Suprapubic skin (tissue), 4 donors: ENCODE measurements at places on chromosomes 7 and 10. TPM values are rescaled to one million over a fixed set of nuclear protein-coding genes. Genes with fewer than 3 reads are reported as not detected.

Gene OR2A7
- 61.0 TPM for total RNA-seq

Gene PLEKHS1
- total RNA-seq: 0.98 TPM

- no peak for DNase-seq
Measured at GRCh38 chr7:53002389-53002788, 33.0 kb upstream of the POM121L12 start.

GRCh38 chr10:30075481-30075880 lies 16.1 kb upstream of the JCAD start:
- no peak for DNase-seq

DNA sequence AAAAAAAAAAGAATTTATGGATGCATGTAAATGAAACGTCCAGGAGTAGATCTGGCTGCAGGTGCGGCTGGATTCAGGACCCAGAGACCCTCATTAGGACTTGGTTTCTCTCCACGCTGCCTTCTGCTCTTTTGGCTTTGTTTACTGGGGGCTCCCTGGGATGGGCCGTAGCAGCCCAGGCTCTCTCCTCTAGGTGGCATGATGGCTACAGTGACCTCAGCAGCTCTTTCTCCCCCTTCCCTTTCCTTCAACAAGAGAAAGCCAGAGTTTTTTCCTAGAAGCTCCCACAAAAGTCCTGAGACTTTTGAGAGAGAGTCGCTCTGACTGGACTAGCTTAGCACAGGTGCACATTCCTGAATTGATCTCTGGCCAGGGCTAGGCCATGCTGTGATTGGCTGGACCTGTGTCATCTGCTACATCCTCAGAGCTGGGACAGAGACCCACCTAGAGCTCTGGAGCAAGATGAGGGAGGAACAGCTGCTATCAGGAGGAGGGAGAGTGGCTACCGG lies 67.8 kb upstream of the PDCD4 start:
- DNase-seq: no peak

GRCh38 chr7:143281529-143281928 lies 3.2 kb upstream of the TMEM139 start:
- no peak for DNase-seq

GRCh38 chr10:114110174-114110972 lies 63.6 kb downstream of the CCDC186 start:
- no peak for DNase-seq
